ENCODE measurements at places on chromosomes 3 and 15.

DNA sequence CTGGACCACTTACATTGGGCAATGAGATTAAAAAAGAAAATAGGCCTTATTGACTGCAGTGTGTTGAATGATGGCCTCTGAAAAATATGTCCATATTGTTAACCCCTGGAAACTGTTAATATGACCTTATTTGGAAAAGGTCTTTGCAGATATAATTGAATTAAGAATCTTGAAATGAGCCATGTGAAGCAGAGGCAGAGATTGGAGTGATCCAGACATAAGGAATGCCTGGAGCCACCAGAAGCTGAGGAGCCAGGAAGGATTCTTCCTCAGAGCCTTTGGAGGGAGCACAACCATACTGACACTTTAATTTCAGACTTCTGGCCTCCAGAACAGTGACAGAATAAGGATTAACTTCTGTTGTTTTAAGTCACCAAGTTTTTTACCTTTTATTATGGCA is 510.4 kb upstream of the AGTR1 start:
- DNase-seq, result no peak

DNA sequence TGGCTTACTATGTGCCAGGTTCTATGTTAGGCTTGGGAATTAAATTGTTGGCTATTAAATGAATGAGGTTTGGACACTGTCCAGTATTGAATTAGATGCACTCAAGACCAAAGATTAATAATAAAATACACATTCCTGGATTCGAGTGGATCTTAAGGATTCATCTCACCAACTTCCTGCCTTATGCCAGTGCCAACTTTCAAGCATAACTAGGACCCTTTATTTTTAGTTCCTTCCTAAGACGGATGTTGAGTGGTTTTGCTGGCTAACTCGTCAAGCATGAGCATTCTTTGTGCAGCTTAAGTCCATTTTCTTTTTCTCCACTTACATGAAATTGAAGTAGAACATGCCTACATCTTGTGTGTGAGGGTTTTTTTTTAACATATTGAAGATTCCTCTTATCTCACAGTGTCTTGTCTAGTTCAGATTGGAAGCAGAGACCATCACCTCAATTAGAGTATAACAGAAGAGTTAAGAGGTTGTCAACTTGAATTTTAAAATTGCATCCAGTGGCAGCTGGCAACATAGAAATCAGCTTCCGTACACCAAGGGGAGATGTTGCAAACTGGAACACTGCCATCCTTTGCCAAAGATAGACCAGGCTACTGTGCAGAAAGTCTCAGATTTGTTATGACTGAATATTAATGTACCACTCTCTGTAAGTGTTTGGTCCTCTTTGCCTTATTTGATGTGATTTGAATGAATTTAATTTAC is 106.3 kb upstream of the BFSP2 start:
- DNase-seq, result no peak

GRCh38 chr3:34780973-34781372 is 858.4 kb upstream of the ARPP21 start:
- DNase-seq, result no peak

DNA sequence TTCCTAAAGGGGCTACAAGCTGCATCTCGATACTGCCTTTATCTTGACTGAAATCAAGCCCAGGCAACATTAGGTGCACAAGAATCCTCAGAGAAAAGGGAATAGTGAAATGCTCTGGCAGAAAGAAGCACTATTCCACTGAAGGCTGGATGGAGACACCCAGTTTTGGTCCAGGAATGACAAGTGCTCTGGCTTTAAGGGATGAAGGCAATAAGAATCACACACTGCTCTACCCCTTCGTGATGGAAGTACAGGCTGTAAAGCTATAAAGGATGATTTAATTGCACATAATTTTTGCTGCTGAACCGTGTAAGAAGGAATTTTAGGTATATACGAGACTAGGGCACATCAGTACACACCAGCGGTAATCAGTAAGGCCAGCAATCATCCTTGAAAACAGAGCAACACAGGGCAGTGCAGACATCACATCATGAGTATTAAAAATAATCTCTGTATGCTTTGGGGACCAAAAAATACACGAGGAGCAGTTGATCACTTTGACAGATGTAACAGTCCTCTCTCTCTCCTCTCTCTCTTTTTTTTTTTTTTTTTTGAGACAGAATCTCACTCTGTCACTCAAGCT is 414.6 kb upstream of the TBL1XR1 start:
- DNase-seq, result no peak

DNA sequence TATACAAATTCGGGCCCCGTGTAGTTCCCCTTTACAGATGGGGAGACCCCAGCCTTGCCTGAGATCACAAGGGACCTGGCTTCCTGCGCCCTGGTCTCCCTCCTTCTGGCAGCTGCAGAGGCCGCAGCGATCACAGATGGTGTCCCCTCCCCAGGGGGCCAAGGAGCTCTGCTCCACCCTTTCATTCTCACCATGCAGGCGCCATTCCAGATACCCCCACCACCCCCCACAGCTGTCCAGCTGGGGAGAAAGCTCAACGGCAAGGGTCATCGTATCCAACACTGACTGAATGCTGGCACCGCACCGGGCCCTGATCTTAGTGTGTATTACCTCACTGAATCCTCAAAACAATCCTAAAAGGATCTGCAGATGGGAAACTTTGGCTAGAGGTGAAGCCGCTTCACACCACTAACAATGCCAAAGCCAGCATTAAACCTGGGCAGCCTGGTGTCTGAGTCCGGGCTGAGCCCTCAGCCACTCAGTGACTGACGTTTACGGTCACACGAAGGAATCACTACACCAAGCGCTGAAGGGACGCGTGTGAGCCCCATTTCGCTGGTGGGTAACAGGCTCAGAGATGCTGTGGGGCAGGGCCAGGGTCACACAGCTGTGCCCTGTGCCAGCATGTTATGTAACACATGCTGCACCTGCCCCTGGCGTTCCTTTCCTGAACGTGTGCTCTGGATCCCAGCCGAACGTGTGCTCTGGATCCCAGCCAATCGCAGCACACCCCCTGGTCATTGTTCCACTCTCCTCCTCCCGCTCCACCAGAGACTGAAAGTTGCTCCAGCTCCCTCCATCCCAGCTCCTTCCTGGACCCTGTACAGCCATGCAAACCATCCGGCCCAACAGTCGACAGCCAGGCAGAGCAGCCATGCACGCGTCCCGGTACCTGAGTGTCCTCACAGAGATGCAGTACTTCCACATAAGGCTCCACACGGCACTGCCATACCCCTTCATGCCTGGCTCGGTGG is 51.8 kb downstream of the IQSEC1 start:
- no peak for DNase-seq

DNA sequence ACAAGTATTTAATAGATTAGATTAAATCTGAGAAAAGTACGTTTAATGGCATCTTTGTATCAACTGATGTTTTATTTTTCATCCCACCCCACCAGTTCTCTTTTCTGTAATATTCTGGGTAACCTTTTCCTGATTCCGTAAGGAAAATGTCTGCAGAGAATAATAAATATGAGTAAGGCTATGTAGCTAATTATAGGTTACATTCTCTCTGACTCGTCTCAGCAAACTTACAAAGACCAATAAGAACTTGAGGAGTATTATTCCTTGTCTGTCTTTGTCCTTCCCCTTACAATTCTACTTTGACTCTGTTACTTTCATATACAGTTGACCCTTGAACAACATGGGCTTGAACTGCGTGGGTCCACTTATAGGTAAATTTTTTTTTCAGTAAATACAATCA is 12.1 kb downstream of the SNAP23 start:
- DNase-seq, result no peak

DNA sequence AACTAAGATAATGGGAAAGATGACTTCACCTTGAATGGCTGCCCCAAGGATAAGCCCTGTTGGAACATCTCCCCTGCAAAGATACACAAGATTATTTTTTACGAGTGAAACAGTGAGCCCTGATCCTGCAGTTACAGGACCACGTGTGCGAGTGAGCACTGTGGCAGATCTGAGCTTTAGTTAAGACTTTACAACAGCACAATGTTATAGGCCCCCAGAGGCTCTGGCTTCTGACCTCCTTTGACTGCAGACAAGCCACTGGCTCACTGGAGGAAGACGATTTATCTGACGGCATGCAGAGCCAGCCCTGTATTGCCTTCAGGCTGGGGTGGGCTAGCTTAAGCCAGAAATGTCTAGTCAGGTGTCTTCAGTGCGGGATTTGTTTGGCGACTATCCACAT is 174.4 kb downstream of the ARRDC4 start:
- no peak for DNase-seq

DNA sequence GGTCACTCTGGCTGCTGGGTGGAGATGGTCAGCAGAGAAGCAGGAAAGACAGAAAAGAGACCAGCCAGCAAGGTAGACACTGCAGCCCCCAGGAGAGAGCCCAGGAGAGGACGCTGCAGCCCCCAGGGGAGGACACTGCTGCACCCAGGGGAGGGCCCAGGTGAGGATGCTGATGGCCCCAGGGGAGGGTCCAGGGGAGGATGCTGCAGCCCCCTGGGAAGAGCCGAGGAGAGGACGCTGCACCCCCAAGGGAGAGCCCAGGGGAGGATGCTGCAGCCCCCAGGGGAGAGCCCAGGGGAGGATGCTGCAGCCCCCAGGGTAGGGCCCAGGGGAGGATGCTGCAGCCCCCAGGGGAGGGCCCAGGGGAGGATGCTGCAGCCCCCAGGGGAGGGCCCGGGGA is 196.7 kb upstream of the NSMCE3 start:
- no peak for DNase-seq

- no peak for DNase-seq
Observed at GRCh38 chr3:126358038-126358815, 1.0 kb upstream of the KLF15 start.

DNA sequence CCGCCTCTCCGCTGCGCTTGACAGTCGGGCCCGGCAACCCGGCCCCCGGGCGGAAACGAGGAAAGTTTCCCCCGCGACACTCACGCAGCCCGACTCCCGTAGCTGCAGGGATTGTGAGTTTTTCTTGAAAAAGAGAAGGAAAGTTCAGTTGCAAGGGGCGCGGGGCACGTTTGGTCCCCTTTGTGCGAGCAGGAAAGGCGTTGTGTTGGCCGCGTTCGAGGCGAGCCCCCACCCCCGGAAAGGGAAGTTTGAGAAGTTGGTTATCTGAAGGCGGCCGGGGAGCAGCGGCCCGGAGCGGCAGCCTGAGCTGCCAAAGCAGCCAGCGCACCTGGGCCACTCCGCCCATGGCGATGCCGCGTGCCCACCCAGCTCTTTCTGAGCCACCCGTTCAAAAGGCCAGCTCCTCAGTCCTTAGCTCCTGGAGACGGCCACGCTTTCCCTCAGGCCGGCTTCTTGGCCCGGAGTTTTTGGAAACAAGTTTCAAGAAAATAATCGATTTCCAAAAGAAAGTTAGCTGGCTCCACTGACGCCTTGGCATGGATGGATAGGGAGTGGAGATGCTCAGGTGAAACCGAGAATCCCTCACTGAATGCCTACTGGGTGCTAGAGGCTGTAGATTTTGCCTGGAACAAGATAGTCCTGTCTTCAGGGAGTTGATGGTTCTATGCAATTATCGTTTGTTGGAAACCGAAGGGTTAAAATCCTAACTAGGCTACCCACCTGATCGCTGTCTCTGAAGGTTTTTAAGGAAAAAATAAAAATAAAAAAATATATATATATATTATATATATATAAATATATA is 832 bp downstream of the TGFBR2 start:
- DNase-seq, result peak; percentile 48

DNA sequence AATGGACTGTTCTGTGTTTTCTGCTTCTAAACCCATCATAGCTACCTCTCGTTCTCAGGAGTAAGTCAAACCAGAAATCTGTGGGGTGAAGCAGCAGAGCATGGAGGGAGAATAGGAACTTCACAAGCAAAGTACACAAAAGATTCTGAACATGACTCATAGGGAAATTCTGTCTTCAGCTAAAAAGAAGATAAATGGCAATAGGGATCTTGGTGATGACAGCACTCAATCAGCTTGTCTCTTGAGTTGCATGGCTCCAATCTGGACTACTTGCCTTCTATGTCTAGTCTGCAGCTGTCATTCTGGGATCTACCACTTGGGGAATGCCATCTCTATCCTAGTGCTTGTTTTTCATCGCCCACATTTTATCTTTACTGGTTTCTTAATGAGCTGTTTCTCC is 13.5 kb upstream of the GRAMD1C start:
- peak; percentile 35 for DNase-seq

- no peak for DNase-seq
Observed at GRCh38 chr15:68585574-68586273, 6.9 kb downstream of the CORO2B start.

DNA sequence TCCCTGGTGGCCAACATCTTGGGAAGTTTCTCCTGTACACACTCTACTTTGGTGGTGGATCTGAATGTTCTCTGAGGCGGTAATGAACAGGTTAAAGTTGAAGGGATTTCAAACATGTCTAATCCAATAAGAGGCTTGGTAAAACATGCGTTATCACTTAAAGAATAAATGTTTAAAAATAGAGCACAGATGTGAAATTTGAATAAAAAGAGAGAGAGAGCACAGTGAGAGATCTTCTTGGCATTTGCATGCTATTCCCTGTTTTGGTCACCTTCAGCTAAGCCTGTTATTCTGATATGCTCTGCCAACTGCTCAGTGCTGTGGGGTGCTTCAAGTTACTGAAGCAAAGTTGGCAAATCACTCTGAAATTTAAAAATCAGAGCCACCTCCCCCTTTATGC is 237.7 kb upstream of the WNT5A start:
- no peak for DNase-seq

GRCh38 chr3:64972793-64973192 is 285.0 kb upstream of the ADAMTS9 start:
- DNase-seq, result peak; percentile 56

GRCh38 chr3:43855674-43856299 is 165.0 kb downstream of the ABHD5 start:
- peak; percentile 64 for DNase-seq

- DNase-seq, result peak; percentile 31
Observed at GRCh38 chr3:16884748-16885592, at the start of gene PLCL2. Gene PLCL2 (plus strand): TSS chr3:16884955. CDS start chr3:16885040, 85 bp downstream.

Data from HCEC 1CT (cell line).